ENCODE measurements at places on chromosomes 7 and 10.
A peak's percentile ranks its signal among the peaks of the same experiment; 100 is the strongest.

DNA sequence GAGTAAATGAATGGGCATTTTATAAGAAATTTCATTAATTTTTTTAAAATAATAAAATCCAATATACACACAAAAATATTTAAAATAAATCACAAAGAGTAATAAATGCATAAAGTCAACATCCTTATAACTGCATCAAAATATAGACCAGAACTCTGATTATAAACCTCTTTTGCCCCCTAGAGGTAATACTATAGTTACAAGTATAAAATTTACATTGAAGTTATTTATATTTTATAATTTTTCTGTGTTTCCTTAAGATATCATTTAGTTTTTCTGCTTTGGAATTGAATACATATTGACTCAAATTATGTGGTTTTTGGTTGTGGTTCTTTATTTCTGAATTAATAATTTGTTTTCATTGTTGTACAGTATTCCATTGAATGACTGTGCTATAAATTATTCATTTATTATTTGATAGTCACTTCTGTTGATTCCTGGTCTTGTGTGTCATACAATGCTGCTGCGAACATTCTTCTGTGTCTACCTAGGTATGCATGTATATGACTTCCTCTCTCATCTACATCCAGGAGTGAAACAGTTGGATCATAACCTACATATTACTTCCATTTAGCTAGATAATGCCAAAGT lies 673.6 kb downstream of the IPMK start:
- DNase-seq = no peak

GRCh38 chr7:18177815-18178660 lies 150.4 kb upstream of the PRPS1L1 start:
- DNase-seq = no peak

- DNase-seq = no peak
Observed at GRCh38 chr10:96271016-96271815, at the start of gene BLNK. TSS of gene BLNK (minus strand) at chr10:96271569. CDS start at chr10:96271398, 171 bp downstream.

- no peak for DNase-seq
Observed at GRCh38 chr7:44184873-44185446, 4.3 kb downstream of the GCK start.

GRCh38 chr10:122089311-122090017 lies 100.5 kb downstream of the TACC2 start:
- no peak for DNase-seq

DNA sequence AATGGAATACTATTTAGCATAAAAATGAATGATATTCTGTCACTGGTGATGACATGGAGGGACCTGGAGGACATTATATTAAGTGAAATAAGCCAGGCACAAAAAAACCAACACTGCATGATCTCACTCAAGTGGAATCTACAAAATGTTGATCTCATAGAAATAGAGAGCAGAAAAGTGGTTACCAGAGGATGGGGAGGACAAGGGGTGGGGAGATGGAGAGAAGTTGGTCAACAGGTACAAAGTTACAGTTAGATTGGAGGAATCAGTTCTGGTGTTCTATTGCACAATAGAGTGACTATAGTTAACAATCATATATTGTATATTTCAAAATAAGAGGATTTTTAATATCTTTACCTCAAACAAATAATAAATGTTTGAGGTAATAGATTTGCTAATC lies 24.7 kb upstream of the SLC18A3 start:
- no peak for DNase-seq

DNA sequence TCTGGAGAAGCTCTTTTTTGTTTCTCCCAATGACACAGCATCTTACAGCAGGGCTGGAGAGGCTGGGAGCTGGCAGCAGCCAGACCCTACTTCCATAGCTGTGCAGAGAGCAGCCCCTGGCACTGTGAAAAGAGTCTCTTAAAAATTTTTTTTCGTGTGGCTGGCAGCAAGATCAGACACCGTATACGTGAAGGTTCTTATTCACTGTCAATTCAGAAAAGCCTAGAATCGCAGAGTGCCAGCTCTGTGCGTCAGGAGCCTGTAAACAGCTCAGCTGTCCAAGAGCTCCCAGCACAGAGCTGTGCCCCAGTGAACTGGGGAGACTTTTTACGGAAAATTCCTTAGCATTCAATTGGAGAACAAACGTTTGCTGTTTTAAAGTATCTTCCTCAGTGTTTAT lies 6.5 kb downstream of the BAG3 start:
- DNase-seq = no peak

DNA sequence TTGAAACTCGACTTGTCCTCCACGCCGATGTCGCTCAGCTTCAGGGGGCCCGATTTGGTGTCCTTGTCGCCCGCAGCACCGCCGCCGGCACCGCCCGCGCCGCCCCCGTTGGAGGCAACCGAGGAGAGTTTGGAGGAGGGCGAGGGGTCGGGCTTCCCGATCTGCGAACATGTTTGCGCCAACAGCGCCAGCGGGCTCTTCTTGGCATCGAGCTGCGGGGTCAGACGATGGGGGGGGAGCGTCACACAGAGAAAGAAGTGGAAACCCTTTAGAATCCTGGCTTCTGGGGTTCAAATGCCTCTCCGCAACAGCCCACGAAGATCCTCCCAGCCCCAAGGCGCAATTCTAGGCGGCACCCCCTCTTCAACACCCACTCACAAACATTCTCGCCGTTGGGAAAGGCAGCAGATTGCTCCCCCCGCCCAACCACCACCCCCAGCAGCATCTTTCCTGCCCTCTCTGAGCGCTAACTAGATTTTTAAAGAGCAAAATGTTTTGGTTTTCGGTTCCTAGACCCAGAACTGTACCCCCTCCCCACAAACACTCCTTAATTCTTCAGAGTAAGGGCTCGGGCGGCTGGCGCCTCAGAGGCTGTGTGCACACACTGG lies 1.3 kb downstream of the ZNF503 start:
- no peak for DNase-seq

- DNase-seq = no peak
Observed at GRCh38 chr7:78924581-78924980, 528.9 kb downstream of the MAGI2 start.

GRCh38 chr10:130037169-130037661 lies 73.1 kb upstream of the EBF3 start:
- no peak for DNase-seq

DNA sequence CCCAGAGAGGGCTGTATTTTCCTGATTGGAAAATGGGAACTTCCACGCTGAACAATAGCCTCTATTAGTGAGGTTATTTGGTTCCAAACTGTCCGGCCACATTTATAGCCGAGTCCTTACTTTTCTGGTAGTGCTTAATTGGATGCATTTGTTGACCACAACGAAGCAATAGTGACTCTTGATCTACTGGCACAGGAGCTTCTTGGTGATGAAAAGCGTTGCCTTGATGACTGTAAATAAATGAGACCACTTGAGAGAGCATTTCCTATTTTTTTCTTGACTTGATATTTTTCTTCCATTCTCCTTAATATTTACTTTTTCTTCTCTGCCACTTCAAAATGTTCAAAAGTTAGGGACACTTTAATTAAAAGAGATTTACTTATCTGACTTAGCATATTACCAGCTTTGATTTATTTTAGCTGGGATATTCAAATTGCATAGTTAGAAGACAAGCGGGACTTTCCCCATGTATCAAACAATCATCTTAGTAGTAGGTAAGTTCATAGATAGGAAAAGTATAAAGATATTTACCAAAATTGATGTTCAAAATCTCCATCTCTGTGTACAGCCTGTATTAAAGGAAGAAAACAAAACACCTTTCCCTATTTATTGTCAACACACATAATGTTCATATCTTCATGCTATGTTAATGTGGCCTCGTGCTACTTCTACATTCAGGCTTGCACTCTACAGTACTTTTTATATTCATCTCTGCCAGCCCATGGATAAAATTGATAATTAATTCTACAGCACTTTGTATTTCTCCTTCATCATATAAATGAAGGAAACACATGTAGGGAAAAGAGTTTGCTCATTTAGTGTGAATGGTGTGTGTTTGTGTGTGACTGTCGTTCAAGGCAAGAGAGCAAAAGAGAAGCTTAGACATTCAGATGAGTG lies 5.1 kb upstream of the SP8 start:
- DNase-seq = no peak

- DNase-seq = no peak
Observed at GRCh38 chr10:8054244-8054493, 319 bp upstream of the GATA3 start.

DNA sequence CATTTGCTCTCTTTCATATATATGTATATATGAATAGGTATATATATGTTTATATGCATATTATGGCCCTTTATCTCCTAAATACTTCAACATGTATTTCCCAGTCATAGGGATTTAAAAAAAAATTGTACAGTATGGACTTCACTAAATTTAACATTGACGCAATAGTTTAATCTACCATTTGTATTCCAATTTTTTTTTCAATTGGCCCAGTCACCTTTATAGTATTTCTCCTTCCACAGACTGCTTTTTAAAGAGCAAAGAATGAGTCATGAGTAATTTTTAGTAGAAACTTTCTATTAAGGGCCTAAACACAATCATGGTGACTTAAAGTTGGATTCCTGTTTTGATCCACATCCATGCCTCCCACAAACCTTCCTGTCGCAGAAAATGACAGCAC lies 20.5 kb downstream of the CCSER2 start:
- DNase-seq = no peak

DNA sequence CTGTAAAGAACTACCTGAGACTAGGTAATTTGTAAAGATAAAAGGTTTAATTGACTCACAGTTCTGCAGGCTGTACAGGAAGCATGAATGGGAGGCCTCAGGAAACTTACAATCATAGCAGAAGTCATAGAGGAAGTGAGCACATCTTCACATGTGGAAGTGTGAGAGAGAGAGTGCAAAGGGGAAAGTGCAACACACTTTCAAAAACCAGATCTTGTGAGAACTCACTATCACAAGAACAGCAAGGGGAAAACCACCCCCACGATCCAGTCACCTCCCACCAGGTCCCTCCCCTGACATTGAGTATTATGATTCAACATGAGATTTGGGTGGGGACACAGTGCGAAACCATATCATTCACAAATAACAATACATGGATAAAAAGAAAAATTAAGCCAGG lies 24.5 kb downstream of the AVL9 start:
- no peak for DNase-seq

DNA sequence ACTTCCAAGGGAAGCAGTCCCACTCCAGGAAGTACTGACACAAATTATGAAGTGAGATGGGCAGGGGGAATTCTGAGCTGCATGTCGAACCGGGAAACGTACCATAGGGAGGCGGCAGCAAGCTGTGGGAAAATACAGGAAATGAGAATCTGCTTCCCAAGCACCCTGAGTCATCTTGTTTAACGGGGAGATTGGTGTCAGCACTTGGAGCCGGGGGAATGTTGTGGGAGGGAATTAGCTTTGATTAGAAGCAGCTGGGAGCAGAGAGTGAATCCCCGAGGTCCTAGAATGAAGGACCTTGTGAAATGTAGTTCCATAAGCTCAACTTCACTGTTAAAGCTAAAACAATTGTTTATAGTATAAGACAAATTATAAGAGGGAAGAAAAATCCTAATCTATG lies 141.4 kb upstream of the PRKCQ start:
- DNase-seq = no peak

- DNase-seq = no peak
Observed at GRCh38 chr7:159031750-159032149, 112.9 kb downstream of the VIPR2 start.

DNA sequence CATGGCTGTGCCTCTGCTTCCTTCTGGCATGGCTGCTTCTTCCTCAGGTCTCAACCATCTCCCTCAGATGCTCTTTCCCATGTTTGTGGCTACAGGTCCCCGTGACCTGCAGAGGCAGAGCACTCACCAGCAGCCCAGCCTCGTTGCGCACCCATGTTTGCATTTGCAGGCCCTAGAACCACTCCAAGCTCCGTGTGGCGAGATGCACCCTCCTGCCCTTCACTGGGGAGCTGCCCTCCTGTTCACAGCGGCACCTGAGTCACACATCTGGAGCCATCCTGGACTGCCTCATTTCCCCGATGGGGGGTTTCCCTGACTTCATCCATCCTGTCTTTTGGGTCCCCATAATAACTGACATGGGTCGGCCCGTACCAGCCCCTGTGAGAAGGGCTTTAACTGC lies 35.9 kb downstream of the EGFR start:
- DNase-seq = no peak

- no peak for DNase-seq
Observed at GRCh38 chr7:42096268-42096667, 140.7 kb downstream of the GLI3 start.

GRCh38 chr10:47370878-47371277 lies 13.2 kb downstream of the ZNF488 start:
- no peak for DNase-seq

- no peak for DNase-seq
Observed at GRCh38 chr10:62858364-62858763, 42.2 kb upstream of the EGR2 start.

- DNase-seq = peak; percentile 55
Observed at GRCh38 chr7:39609113-39609934, 14.0 kb upstream of the RALA start.

GRCh38 chr7:85851571-85852193 lies 664.8 kb upstream of the SEMA3D start:
- no peak for DNase-seq
